ENCODE measurements at places on chromosomes 2 and 18.

- DNase-seq = no peak
Observed at GRCh38 chr2:88122141-88122884, 5.5 kb downstream of the FABP1 start.

DNA sequence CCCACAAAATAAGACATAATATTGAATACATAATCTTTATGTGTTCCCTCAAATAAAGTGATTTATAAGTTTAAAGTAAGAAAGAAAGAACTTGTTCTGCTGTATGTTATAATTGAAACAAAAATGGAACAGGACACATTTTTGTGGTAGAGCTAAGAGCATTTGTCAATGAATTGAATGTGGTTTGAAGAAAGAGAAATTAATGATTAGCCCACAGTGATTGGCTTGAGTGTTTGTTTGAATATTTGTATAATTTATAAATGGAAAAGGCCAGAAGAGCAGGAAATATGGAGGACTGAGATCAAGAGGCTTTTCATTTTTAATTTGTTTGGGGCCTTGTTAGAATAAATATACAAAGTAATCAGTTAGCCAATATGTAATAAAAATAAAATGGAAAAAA is 395.1 kb upstream of the CDH19 start:
- DNase-seq = no peak

GRCh38 chr2:200199005-200199404 is 107.5 kb upstream of the SPATS2L start:
- no peak for DNase-seq

- no peak for DNase-seq
Observed at GRCh38 chr2:151673016-151673415, 61.3 kb downstream of the NEB start.

DNA sequence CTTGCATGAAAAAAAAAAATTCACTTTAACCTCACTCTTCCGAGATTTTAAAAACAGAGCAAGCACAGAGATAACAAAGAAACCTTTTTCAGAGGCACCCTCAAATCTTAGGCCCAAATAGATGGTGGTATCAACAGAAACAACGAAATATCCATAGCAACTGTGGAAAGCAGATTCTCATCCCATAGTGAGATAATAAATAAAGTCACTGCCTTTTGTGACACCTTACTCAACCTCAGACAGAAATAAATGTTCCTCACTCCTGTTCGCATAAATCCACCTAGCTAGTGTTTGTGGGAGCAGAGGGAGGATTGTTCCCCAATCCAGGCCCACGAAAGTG is 60.9 kb upstream of the RTN4 start:
- no peak for DNase-seq

DNA sequence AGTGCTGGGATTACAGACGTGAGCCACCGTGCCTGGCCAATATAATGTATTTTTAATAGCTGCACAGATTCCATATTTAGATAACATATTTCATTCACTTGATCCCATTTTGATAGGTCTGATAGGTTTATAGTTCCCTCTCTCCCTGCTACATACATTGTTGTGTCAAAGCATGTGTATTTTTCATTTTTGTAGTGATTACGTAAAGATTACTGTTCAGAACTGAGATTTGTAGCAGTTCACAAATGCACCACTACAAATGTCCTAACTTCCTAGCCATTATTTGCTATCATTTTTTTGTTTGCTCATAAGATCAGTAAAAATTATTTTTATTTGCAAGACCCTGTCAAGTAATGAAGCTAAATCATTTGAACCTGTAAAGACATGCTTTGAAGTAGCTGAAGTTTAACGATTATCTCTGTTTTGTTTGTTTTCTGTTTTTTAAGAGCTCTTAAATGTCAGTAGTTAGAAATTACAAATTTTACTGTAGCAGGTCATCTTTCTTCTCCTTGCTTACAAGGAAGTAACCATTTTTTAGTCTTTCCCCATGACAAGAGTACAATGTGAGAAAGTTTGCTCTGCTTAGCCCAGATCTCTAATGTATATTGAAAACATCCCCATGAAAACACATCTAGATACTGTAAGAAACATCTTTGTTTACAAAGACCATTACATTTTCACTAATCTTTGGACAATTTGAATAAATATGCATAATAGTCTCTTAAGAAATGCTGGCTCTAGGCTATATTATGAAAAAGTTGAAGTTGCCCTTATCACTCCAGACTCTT is 54.1 kb downstream of the EML4 start:
- DNase-seq = no peak

- DNase-seq = no peak
Observed at GRCh38 chr2:112783187-112783714, 1.0 kb downstream of the IL1A start.

- no peak for DNase-seq
Observed at GRCh38 chr2:134310107-134311079, 56.5 kb downstream of the MGAT5 start.

GRCh38 chr2:39118786-39119499 is 1.9 kb downstream of the SOS1 start:
- DNase-seq = no peak

- DNase-seq = no peak
Observed at GRCh38 chr2:100060875-100061274, 81.5 kb downstream of the AFF3 start.

DNA sequence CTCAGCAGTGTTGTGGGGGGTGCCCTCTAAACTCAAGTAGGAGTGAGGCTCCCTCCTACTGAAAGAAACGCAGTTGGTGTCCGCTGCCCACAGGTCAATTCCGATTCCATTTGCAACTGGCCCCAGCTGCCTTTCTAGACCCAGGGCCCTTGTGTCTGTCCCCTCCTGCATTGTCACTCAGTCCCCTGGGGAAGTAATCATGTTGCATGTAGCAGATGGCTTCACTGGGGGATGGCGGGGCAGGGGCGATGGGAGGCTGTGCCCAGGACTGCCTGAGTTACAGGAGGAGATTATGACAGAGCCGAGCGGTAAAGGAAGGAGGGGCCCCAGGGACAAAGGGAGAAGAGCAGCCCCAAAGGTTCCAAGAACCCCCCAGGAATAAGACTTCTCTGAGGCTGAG is 62.5 kb upstream of the SH3RF3 start:
- no peak for DNase-seq

DNA sequence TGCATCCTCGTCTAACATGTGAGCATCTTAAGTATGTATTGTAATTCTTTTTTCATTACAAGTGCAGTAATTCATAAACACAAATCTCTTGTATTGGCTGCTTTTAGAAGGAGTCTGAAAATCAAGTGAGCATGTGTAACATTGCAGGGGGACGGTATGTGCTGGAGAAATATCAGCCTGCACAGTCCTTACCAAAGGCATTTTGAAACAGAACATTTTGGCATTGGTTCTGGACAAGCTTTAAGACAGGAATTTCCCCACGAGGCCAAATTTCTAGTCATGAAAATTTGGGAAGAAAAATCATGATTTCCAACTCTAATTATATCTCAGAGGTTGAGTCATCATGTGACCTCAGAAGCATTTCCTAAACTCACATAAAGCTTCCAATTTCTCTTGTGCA is 24.7 kb upstream of the NRP2 start:
- DNase-seq = no peak

GRCh38 chr2:118417406-118418120 is 329.3 kb downstream of the INSIG2 start:
- DNase-seq = no peak

GRCh38 chr2:105518897-105519296 is 120.0 kb upstream of the FHL2 start:
- no peak for DNase-seq

DNA sequence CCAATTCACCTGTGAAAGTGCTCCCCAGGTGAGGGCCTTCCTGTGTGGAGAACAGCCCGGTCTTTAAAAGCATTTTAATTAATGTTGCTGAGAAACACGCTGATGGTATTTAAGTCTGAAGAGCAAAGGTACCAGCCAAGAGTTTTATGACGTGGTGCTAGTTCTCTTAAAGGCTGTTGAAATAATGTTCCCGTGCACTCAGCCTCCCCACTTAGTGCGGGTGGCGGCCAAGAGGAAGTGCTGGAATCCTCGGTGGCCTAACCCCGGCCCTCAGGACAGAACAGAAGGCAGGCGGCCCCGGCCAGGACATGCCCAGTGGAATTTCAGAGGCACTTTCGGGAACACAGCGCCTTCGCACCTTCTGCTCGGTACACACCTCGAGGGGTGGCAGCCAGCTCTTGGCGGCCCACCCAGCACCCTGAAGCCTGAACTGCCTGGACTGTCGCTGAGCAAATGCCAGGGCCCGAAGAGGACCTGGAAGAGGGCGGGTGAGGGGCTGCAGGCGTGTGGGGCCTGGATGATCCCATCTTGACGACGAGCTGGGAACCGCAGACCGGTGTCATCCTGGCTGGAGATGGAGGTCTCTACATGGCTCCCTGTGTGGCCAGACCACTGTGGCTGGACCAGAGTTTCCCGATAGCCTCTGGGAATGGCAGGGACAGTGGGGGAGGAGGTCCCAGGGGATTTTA is 142.9 kb downstream of the ASB1 start:
- no peak for DNase-seq

- no peak for DNase-seq
Observed at GRCh38 chr18:54883816-54884604, 55.7 kb downstream of the RAB27B start.

GRCh38 chr2:12560618-12561017 is 156.1 kb upstream of the TRIB2 start:
- no peak for DNase-seq

DNA sequence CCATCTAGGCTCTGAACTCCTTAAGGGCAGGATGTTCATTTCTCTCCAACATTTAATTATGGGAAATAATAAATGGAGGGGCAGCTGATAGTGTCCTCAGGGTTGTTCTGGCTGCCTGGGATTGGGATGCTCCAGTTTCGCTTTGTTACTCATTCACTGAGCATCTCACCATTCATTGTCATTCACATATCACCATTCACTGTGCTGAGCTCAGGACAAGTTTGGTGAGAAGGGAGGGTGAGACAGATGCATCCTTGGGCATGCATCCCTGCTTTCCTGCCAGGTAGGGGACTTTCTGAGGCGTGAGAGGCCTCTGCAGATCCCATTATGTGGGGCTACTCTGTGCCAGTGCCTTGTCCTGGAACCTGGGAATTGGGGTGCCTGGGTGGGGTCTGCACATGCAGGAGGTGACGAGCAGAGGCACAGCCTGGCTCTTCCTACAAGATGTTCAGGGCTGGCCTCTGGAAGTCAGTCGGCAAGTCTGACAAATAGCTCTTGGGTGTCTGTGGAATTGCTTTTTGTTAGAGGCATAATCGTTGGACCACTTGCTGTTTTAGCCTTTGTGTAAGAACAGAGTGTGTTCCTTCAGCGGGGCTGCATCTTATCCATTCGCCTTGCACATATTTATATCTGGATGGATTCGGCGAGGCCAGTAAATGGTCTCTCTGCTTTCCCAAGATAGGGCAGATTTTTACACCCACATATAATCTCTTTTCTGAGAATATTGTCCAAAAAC is 323.2 kb upstream of the THSD7B start:
- DNase-seq = no peak

DNA sequence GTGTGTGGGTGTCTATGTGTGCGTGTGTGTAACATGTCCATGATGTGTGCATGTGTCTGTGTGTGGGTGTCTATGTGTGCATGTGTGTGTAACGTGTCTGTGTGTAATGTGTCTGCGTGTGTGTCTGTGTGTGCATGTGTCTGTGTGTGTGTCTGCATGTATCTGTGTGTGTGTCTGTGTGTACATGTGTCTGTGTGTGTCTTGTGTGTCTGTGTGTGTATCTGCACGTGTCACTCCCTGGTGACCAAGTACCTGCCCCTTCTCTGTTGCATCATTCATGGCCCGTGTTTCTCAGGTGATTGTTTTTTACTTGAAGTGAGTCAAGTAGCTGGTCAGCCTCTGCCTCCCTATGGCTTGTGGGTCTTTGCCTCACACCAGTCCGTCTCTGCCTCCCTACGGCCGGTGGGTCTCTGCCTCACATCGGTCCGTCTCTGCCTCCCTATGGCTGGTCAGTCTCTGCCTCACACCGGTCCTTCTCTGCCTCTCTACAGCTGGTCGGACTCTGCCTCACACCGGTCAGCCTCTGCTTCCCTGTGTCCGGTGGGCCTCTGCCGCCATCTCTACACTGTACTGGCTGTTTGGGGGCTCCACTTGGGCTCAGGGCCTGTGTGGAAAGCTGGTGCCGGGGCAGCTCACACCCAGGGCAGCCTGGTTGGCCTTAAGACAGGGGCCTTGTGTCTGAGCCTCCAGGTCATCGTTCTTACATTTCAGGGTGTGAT is 31.6 kb downstream of the KCNG2 start:
- DNase-seq = no peak

DNA sequence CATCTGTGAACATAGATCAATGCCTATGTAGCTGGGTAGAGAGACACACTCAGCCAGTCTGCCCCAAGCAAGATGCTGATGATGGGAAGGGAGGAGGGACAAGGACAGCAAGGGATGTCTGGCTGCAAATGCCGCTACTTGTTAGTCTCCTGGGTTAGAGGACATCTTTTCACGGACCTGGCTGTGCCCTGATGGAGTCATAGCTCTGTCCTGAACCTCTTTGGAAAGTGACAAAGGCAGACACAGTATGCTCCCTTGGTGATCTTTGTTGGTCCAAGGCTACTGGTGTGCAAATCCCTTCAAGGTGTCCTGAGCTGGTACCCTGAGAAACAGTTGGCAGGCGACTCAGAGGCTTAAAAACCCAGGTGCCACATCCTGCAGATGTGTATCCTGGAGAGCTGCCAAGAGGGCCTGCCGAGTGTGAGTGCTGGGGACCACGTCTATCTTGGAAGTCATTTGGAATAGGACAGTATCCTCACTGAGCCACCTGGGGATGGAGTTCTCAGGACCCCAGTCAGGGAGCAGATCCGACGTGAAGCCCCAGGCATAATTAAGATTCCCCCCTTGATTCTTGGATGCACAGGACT is 10.8 kb downstream of the FOSL2 start:
- DNase-seq = no peak

DNA sequence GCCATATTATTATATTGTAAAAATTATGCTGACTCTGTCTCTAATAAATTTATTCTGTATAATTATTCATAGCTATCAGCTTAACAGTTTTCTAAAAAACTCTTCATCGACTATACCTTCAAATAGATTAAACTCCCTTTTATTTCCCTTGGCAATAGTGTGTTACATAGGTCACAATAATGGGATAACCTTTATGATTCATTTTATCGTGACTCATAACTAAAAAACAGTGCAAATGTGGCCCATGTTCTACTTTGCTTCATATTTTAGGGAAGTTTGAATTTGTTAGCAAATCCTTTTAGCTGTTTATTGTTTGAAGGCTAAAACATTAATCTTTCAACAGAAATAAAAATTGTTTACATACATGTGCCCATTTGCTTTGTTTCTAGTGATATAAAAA is 783.2 kb upstream of the CDH2 start:
- no peak for DNase-seq

GRCh38 chr18:53909668-53910067 is 314.8 kb downstream of the MBD2 start:
- DNase-seq = no peak

DNA sequence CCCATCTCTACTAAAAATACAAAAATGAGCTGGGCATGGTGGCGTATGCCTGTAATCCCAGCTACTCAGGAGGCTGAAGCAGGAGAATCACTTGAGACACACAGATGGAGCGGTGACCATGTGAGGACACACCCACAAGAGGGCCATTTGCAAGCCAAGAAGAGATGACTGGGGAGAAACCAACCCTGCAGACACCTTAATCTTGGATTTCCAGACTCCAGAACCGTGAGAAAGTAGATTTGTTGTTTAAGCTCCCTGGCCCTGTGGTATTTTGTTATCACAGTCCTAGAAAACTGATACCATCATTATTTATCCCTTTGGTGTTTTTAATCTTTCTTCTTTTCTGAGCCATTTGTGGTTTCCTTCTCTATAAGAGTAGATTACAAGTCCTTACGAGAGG is 88.6 kb upstream of the ID2 start:
- no peak for DNase-seq

Data from stimulated activated CD4-positive, alpha-beta T cell treated with anti-CD3 and anti-CD28 coated beads, TNF-alpha, amount 100 ng/mL, for 48 hours (primary cell).